ENCODE measurements at places on chromosomes 6 and 20.

DNA sequence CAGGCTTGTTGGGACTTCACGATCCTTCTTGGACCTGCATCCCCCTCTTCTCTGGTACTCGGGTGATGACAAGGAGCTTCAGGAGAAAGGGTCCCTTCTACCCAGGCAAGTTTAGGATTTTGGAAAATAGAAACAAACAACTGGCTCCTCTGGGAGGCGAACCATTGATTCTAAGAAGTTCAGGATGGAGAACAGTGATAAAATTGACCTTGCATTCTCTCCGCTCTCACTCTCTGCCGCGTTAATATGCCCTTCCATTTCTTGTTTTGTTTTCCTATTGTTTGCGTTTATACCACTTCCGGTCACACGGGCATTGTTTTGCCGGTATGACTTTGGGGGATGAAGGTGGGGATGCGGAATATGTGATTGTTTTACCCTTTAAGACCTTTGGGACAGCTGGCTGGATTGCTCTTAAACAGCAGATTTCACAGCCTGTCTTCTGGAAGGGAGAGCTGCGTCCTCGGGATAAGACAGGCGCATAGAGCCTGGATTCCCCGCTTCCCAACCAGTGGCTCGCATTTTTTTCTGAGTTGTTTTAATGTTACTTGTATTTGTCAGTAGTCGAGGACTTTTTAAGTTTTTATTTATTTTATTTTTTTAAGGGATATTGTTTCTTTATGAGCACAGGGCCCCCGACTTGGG is 144.3 kb upstream of the ZNF184 start:
- DNase-seq: no peak

DNA sequence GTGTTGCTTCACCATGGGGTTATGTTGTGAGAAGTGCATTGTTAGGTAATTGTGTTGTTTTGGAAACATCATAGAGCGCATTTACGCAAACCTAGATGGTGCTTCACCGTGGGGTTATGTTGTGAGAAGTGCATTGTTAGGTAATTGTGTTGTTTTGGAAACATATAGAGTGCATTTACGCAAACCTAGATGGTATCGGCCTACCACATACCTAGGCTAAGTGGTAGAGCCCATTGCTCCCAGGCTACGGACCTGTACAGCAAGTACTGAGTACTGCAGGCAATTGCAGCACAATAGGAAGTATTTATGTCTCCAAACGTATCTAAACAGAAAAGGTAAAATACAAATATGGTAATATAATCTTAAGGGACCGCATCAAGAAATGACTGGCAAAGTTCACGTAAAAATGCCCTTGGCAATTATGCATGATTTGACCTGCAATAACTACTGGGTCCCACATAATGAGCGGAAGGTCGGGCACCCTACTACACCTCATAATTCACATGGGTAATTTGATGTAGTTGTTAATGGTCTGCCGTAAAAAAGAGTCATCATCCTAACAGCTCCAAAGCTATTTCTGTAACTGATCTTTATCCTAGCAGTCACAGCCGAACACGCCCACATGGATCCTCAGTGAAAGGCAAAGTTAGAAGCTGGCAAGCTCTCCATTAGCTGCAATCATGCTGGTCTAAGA is 76.0 kb downstream of the RSPH3 start:
- DNase-seq: no peak

DNA sequence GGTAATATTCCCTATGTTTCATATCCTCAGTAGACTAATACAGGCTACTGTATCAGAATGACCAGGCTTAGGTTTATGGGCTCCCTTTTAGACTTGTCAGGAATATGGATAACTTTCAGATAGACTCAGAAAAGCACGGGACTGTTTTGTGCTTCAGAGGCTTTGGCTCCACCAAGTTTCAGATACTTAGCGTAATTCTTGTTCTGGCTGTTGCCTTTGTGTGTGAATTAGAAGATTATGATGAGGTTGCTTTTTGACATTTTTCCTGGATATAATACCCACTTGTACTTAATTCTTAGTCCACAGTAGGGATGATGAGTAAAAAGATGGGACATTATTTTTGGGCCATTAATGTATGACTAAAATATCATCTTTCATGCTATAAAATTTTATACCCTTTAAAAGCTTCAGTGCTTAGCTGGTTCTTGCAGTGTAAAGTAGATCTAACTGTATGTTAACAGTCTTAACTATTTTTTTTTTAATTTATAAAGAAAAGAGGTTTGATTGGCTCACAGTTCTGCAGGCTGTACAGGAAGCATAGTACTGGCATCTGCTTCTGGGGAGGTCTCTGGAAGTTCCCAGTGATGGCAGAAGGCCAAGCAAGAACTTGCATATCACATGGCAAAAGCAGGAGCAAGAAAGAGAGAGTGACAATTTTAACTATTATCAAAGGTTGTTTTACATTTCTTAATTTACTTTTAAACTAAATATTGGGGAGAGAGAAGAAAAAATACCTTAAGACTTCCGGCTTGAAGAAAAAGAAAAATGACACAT is 120.7 kb downstream of the ZFAND3 start:
- no peak for DNase-seq

- DNase-seq: no peak
Observed at GRCh38 chr20:11332381-11332780, 585.3 kb upstream of the BTBD3 start.

DNA sequence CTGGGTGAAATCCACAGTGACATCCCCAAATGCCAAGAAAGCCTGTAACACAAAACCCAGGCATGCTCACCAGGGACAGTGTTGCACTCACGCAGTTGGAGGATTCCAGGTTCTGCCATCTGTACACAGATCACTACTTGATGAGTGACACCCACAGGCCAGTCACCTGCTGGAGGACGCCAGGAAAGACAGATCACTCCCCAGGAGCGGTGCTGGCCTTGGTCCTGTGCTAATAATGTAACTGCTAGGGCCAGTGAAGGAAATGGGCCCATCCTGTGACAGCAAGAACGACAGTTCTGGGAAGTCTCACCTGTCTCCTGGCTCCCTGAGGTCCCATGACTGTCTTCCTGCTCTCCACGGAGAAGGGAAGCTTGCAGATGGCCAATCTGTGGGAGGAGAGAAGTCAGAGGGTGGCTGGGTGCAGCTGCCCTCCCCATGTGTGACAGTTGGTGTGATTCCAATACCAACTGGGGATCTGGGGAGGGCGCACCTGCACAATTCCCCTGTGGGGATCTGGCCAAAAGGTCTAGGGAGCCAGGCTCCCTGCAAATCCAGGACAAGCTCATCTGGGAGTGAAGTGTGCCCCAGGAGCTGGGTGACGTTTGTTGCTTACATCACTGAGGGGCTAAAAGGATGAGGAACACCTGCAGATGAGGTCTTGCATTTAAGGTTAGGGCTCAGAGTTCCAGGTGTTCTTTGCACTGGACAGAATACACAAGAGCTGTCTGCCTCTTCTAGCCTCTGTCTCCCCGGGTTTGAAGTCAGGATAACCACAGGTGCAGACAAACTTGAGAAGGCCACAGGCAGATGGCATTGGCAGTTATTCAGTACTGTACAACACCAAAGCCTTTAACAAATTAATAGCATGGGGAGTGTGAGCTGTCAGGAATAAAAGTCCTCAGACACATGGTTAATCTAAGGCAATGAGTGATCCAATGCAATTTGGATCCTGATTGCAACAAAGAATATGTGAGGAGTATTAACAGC is 10.3 kb downstream of the ZNF337 start:
- no peak for DNase-seq

DNA sequence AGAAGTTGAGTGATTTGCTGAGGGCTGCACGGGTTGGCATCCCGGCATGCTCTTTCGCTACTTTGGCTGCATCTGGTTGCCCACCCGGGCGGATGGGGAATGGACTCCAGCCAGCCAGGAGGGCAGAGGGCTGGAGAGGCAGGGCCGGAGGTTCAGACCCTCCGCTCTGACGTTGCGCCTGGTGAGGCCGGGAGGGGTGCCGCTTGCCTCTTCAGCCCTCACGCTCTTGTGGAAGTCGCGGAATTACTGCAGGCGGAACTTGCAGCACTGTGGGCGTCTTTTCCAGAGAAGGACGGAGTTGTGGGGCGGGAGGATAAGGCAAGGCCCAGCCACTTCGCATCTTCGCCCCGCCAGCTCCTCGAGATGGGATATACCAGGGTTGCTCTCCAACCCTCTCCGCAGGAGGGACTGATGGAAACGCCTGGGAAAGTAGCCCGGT is 656 bp downstream of the RTEL1 start:
- no peak for DNase-seq

GRCh38 chr6:28747083-28747630 is 176.6 kb downstream of the TRIM27 start:
- no peak for DNase-seq

- DNase-seq: no peak
Observed at GRCh38 chr20:63848003-63848911, 13.0 kb upstream of the ABHD16B start.

DNA sequence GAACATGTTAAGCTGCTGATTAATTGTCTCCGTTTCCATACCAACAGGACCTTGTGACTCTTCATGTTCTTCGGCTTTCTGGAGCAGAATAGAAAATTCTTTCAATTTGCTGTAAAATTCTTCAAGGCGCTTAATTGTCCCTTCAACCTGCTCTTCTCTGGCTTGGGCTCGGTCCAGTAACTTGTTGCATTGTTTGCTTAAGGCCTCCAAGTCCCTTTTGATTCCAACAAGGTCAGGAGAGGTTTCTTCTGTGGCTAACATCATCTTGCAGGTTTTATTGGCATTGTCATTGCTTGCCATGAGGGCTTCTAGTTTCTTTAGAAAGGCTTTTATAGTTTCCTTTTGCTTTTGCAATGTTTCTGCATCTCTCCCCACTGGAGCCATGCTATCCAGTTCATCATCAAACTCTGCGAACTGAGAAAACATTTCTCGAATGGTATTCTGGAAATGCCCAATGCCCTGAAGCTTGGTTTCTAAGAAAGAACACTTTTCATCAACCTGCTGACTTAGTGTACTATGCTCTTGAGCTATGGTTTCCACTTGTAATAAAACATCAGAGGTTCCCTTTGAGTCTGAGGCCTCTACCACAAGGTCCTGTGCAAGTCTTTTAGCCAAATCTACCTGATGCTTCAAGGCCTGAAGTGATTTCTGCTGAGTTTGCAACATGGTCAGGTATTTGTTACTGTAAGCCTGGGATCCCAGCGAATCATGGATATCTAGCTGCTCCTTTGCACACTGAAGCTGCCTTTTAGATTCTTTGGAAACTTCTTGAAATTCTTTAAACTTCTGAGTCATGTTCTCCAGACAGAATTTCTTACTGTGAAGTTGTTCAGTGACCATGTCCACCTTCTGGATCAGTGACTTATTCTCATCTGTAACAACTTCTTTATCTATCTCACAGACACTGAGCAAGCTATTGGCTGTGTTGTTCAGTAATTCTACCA is 90.2 kb downstream of the DST start:
- no peak for DNase-seq

DNA sequence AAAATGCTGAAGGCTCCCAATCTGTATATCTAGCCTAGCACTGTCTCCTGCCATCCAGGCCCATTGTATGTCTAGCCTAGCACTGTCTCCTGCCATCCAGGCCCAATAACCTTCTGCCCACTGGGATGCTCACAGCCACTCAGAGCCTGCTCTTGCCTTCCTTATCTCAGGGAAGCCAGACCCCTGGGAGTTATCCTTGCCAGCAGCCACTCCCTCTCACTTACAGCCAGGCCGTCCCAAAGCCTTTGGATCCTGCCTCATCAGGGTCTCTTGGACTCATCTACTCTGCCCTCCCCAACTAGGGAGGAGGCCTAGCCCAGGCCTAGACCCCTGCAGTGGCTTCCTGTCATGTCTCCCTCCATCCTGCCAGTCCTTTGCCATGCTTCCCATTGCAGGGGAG is 37.3 kb downstream of the KIF3B start:
- no peak for DNase-seq

DNA sequence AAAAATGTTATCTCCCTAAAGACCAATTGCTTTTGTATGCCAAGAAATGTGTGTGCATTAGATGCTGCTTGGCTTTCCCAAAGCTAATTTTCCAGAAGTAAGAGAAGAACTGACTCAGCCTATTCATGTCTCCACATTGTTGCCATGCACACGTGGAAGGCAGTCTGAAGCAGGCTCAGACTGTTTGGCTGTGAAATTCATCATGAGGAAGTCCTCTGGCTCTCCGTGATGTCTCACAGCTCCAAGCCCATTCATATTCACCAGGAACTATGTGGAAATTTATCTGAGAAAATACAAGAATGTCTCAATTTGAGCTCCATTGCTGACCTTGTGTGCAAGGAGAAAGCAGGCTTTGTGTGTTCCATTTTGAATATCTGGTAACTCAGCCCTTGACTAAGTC is 1022.2 kb upstream of the GJE1 start:
- no peak for DNase-seq

DNA sequence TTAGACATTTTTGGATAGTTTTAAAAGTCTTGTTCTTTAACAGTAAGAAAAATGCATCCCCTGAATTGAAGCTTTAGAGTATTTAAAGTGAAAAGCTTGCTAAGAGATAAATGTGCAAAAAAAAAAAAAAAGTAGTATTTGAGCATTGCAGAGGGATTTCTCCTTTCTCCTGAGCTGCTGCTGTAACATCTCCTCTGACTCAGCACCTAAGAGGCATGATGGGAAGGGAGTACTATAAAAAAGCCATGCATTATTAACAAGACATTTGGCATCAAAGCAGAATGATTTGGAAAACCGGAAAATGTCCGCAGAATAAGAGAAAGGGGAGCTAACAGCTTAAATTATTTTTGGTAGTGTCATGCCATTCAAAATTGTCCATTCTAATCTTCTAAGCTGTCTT is 27.9 kb downstream of the B4GALT5 start:
- DNase-seq: no peak

DNA sequence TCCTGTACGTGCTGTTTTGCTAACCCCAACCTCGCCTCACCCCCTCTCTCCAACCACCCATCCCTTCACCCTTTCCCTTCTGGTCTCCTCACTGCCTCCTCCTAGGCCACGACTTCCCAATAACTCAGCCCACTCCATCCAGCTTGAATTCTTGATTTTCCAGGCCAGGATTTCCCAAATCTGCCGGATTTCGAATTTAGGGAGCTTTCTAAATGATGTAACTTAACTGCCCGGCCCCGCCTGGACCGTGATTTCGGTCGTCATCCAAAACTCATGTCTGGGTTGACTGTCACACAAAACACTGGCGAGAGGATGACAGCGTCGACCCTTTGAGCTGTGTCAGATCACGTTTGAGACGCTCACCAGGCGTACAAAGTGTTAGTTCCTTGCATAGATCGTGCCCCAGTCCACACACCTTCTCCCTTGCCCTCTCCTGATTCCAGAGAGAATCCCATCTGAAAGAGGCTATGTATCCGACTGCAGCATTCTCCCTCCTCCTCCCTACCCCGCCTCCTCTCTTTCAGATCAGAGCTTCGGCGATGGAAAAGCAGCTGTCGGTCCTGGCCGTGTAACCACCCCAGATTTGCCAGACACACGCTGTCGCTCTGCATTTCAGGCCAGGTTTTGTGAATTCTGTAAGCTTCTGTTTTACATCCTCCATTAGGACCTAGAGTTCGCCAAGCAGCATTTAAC is 168.2 kb downstream of the GPX5 start:
- DNase-seq: no peak
